AG09309 (cell line): ENCODE measurements at places on chromosomes 16 and 17.
A peak's percentile ranks its signal among the peaks of the same experiment; 100 is the strongest.

DNA sequence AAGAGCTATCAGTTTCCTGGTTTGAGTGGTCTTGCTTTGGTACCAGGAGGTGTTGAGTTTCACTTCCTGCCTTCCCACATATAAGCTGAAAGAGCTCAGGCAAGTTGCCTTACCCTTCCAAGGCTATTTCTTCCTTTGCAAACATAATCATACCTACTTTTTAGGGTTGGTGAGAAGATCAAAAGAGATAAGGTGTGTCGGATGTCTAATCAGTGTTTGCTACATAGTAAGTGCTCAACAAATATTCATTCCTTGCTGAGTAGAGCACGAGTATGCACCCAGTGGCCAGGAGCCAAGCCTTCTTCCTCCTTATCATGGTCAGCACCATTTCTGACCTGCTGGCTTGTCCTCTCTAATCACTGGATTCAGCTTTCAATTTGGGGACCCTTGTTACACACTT lies 12.7 kb upstream of the TMEM98 start:
- DNase-seq, result no peak

DNA sequence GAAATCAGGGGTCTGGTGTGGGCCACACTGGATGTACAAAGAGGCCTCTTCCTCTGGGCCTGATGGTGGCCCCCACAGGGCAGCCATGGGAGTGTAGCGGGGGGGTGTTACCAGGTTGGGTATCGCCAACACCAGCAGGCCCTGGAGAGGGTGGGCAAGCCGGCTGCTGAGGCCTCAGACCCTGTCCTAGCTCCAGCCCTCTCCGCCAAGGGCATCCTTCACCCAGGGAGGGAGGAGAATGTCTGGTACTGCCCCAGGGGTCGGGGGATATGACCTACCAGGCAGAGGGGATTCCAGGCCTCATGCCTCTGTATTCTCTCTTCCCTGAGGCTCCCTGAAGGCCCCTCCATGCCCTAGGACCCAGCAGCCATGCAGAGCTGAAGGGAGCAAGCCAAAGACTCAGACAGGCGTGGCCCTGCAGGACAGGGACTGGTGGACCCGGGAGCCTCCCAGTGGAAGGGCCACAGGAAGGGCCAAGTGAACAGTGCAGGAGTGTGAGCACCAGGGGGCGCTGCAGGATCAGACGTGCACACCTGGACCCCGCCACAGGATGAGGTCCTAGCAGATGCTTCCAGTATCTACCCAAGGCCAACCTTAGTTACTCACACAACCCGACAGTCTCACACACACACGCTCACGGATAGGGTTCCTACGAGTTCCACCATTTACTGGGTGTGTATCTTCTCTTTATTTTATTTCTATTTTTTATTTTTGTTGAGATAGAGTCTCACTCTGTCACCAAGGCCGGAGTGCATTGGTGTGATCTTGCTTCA lies 10.9 kb upstream of the CES4A start:
- peak; percentile 58 for DNase-seq

GRCh38 chr16:55569025-55569424 lies 2.5 kb downstream of the CAPNS2 start:
- DNase-seq, result peak; percentile 8

GRCh38 chr17:66287911-66288310 lies 14.5 kb upstream of the PRKCA start:
- no peak for DNase-seq

DNA sequence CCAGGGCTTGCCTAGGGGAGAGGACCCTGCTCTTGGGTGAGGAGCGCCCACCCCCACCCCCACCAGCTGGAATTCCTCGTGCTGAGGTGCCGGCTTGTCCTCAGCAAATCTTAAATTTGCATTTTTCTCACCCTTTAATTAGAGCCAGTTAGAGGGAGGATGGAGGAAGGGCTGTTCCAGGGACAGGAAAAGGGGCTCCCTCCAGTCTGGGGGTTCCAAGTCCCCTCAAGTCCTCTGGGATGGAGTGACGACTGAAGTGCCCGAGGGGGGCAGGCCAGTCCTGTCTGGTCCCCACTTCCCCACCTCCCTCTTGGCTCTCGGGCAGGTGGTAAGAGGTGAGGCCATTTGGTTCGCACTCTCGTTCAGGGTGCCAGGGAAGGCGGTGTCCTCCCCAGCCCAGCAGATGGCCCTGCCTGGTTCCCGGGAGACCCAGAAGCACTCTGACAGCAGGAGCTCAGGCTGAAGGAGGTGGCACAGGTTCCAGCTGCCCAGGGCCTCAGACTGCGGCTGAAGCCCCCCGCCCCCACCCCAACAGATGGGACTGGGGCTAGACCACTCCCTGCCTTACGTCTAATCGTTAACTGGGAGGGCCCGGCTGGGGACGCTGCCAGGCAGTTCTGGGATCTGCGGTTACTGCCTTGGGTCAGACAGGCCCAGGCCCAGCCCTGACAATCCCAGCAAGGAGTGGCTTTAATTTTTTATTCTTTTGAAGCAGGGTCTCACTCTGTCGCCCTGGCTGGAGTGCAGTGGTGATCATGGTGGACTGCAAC lies 2.2 kb downstream of the RAB26 start:
- DNase-seq, result no peak

DNA sequence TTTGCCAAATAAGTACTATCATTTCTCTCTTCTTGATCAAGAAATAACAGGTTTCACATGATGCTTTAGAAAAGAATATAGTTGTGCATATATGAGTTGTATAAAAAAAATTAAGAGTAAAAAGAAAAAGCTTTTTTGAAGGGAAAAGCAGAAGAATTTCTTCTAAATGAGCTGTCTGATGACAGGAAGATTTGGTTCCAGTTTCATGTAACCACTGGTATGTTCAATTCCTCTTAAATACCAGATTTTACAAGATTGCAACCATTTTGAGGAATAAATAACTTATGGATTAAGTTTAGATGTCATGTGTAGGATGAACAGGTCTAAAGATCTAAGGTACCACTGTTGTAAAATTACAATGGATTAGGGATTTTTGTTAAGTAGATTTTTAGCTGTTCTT lies 45.0 kb downstream of the VMP1 start:
- DNase-seq, result no peak

- no peak for DNase-seq
Observed at GRCh38 chr17:12839042-12839441, 49.7 kb downstream of the ARHGAP44 start.

GRCh38 chr17:64488301-64488700 lies 8.6 kb downstream of the POLG2 start:
- DNase-seq, result no peak

DNA sequence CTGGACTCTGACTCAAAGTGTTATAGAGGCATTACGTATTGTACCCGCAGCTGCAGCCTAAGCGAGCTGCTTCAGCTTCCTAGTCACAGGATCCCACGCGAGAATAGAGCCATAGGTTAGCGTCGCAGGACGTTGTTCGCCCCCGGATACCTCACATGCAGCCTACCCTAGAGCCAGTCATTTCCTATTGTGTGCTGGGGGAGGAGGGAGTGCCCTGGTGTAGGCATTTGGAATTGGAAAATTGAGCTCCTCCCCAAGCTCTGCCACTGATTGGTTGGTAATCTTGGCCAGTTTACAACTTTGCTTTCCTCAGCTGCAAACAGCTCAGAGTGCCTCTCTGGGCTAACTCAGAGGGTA lies 530 bp downstream of the NAA60 start:
- peak; percentile 55 for DNase-seq

GRCh38 chr17:80095038-80095843 lies 6.1 kb upstream of the GAA start:
- no peak for DNase-seq

DNA sequence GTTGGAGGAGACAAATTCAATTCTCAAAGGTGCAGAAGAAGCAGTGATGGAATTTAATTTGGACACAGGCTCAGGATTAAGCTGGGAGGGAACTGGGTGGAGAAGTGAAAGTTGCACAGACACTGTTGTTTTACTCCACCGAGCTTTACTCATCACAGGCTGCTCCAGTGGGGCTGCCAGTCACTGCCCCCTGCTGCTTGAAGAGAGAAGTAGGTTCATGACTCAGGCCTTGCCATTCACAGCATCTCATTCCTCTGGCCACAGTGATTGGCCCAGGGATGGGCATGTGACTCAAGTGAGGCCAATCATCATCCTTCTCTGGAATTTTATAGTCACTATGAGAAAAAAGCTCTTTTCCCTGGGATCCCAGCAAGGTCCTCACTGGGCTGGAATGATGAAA lies 11.8 kb downstream of the GNAO1 start:
- DNase-seq, result no peak

GRCh38 chr17:44503147-44504029 lies at the start of gene GPATCH8:
TSS of gene GPATCH8 (minus strand) at chr17:44503406. CDS start at chr17:44503370, 36 bp downstream.
- DNase-seq, result peak; percentile 76

DNA sequence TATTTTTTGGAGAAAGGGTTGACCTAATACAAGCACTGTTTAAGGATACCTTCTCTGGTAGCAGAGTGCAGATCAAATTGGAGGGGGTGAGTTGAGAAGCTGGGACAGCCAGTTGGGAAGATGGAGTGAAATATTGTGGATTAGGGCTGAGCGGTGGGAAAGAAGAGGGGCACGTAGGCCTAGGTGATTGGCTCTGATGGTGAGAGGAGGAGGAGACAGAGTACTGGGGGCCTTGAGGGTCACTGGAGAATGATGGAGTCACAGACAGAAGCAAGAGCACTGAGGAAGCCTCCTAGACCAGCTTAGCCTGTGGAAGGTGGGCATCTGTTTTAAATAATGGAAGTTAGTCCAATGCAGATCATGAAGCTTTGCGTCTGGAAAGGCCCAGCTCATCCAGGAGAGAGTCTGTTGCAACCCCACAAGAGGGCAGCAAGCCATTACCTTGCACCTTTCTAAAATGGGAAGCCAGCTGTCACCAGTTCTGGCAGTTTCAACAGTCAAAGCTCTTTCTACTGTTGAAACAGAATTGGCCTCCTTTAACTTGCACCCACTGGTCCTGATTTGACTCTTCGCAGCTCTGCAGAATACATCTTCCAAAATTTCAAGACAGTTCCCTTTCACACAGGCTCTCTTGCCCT lies 11.8 kb downstream of the SLC9A5 start:
- no peak for DNase-seq

- DNase-seq, result no peak
Observed at GRCh38 chr16:60739737-60740683, 1296.2 kb downstream of the CDH8 start.

DNA sequence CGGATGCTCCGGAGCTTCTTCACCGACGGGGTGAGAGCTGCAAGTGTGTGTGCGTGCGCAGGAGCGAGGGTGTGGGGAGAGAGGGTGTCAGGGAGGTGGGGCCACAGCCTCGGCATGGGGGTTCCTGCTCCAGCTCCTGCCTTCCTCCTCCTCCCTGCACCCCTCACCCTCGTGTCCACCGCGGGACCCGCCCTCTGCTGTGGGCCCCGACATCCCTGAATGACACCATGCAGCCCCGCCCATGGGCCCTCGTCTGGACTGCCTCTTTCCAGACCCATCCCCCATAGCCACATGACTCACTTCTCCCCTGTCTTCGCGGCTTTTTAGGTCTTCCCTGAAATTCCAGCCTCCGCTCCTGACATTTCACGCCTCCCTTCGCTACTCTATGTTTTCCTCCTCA lies 41.6 kb downstream of the ARHGAP23 start:
- no peak for DNase-seq

GRCh38 chr17:17698869-17699351 lies 17.7 kb downstream of the RAI1 start:
- no peak for DNase-seq

DNA sequence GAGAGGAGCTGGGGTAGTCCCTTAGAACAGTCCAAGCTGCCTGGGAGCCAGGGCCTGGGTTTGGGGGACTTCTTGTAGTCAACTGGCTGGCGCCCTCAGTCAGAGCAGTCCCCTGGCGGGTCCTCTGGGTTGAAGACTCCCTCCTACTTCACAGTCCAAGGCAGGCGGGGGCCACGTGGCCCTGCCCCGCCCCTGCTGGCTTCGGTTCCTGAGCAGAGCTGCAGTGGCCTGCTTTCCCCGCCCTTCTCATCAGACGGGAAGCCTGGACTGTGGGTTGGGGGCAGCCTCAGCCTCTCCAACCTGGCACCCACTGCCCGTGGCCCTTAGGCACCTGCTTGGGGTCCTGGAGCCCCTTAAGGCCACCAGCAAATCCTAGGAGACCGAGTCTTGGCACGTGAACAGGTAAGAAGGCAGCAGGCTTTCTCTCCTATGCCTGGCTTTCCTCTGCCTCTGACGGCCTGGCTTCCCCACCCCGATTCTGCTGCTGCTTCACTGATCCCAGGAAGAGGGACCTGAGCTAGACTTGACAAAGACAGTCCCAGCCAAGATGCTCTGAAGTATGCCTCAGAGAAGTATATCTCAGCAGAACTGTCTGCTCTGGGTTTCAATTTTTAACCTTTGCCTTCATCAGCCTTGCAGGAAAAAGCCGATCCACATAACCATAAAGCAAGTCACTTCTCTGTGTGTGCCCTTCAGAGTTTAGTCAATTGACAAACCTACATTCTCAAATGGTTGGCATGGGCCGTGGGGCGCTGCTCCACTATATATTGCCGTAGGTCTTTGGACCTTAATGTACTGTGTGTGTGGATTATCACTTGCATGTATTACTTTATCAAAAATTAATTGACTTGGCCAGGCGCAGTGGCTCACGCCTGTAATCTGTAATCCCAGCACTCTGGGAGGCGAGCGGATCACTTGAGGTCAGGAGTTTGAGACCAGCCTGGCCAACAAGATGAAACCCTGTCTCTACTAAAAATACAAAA lies 56.3 kb downstream of the SF3B3 start:
- no peak for DNase-seq

- no peak for DNase-seq
Observed at GRCh38 chr17:57412520-57413096, 156.3 kb downstream of the MSI2 start.

DNA sequence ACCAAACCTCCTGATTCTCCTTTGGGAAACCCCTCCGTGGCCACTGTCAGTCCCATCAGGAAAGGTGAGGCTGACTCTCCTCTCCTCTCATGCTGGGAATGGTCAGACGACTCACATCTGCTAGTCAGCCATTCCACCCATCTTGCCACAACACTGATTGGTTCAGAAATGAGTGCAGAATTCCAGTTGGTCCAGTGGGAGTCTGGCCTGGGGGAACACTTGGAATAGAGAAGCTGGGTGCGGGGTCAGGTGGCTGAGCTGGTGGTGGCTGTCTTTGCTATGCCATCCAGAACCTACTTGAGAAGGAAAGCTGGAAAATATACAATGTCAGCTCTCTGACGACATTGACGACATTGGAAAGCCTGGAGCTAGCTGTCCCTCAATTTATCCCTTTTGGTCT lies 23.6 kb upstream of the PLLP start:
- DNase-seq, result no peak

DNA sequence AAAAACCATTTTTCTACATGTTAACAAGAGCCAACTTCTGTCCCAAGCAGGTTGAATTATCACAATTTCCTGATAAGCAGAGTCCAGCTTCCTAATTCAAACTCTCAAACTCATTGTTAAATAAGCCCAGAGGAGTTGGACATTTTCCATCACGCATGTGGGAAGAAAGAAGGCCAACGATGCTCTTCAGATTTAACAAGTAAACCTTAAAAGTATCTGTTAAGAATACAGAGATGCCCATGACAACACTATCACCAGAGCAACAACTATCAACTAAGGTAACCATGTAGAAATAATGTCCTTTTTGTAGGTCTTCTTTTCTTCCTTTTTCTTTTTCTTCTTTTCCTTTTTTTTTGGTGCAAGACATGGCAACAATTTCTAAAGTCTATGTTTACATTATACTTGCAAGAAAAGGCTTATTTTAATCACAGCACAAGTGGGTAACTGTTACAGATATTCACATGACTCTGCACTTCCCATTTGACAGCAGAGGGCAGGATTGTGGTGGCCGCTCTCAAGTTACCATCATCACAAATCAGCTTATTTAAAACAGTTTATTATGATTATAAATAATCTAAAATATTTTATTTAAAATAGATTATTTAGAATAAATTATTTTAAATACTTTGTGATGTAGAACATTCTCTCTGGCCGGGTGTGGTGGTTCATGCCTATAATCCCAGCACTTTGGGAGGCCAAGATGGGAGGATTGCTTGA lies 35.7 kb upstream of the DHRS7B start:
- DNase-seq, result no peak
